Activated CD4-positive, alpha-beta T cell treated with anti-CD3 and anti-CD28 coated beads, Interleukin-2, amount 10 ng/mL, durations not matched to agents 7 days and 5 days (primary cell): ENCODE measurements at places on chromosomes 3 and 15. TPM values are rescaled to one million over a fixed set of nuclear protein-coding genes. Genes with fewer than 3 reads are reported as not detected.

GRCh38 chr3:51139616-51140015, 245.5 kb upstream of the MANF start:
- DNase-seq = no peak

- no peak for DNase-seq
Measured at GRCh38 chr3:41711651-41712050, 250.3 kb downstream of the ULK4 start.

LTF gene
- not detected for total RNA-seq

SCAMP5 gene
- total RNA-seq = 3.0 TPM
